Skeletal muscle cell (primary cell): ENCODE measurements at places on chromosomes 4 and X.

DNA sequence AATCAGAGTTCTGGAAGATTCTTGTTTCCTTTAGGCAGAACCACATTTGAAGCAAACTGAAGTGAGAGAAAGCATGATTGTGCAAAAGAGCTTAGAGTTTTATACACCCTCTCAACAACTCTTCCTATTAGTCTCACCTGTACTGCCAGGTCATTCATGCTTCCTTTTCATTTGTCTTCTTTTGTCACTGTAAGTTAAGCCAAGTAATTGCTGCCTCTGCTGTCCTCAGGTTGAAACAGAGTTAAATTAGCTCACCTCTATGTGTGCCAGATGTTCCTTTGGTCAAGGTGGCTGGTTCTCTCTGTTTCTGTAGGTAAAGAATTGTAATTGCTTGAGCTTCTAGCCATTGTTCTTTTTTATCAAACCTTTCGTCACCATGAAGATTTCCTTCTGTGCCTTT is 41.1 kb upstream of the HPGD start:
- no peak for DNase-seq

DNA sequence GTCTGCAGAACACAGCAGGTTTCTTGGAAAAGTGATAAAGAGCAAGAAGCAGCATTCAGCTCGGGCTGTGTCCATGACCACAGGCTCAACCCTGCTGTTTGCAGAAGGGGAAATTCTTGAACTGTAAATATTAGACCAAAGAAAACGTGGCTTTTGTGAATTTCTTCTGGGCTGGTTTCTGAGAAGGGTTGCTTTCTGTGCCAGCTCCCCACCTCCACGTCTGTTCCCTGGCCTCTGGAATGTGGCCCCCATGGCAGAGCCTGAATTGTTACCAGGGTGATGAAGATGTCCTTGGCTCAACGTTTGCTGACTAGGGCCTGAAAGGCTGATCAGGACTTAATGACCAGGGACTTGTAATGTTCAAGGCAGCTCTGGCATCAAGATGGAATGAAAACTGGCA is 116.0 kb downstream of the CPEB2 start:
- DNase-seq = no peak

DNA sequence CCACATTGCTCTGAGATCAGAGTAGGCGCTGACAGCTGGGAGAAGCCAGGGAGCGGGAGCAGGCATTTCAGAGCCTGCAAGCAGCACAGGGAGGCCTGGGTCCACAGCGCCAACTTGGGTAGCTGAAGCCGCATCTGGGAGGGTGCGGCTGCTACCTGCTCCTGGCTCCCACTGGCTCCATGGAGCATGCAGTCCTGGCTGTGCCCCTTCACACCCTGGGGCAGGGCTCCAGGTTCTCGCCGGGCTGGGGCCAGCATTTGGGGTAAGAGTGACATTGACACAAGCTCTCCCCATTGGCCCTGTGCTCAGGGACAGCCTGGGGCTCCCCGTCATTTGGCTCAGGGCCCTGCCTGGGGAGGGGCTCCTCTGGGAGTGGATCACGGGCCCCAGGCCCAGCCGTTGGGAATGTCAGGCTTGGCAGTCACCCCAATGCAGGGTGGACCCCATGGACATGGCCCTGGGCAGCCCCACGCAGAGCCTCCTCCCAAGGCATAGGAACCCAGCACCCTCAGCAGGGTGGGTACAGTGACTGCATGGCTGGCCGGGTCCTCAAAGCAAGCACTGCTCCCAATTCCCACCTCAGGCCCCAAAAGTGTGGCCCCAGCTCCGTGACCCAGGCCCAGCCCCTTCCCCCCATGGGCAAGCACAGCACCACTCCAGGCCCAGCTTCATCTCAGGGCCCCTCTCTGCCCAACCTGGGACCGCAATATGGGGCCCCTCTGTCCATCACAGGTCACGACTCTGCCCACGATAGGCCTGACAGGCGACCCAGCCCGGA is 82.4 kb downstream of the PRDM5 start:
- DNase-seq = no peak

DNA sequence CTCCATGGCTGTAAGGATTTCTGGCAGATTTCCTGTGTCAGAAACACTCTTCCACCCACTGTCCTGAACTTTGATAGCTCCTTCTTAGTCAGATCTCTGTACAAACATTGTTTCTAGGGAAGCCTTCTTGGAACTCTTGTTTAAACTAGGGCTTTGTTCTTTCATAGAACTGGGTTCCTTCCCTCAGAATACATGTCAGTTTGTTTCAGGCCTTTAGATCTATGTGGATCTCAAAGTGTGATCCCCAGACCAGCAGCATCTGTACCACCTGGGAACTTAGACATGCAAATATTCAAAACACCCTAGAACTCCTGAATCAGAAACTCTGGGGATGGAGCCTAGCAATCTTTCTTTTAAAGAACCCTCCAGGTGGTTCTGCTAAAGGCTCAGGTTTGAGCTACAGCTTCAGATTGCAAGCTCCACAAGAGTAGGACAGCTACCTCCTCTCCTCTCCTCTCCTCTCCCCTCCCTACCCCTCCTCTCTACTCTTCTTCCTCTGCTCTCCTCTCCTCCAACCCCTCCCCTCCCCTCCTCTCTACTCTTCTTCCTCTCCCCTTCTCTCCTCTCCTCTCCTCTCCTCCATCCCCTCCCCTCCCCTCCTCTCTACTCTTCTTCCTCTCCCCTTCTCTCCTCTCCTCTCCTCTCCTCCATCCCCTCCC is 12.7 kb downstream of the RASSF6 start:
- no peak for DNase-seq

DNA sequence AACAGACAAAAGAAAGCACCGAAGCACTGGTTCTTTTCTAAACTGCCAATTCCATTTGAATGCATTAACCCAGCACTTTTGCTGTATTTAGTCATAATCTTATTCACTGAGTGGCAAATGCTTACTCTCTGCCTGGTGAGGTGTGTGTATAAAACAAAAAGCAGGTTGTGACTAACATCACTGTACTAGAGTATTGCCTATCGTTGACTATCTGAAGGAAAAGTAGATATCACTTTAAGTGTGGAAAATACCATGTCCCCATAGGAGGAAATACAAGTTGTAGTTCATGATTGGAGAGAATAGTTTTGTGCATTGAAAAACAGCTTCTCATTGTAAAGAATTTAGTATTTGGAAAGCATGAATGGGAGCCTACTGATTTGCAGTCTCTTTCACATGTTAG is 2.7 kb downstream of the PDLIM5 start:
- DNase-seq = no peak

DNA sequence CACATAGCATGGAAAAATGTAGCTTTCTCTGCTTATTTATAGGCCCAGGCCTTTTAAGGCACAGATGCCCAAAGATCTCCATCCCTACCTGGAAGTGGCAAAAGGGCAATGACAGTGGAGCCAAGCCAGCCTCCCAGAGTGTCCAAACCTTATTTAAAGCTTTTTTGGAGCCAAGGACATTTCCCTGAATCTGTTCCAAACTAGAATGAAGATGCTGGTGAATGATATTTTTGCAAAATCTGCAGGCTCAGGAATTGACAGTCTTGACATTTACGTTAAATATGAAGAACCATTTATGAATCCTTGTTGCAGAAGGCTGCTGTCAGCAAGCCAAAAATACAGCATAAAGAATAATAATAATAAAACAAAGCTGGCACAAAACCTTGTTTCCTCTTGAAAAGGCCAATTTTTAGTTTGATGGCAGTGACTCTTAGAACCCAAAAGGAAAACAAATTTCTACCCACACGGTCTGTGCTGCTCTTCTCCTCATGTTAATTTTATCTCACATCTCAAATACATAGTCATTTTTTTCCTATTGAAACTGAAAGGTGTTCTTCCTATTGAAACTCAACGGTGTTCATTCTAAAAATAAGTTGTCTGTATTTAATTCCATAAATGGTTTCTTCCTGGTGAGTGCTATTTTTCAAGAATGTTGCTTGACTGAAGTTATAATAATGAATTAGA is 206.3 kb upstream of the TBL1X start:
- no peak for DNase-seq

- DNase-seq = no peak
Measured at GRCh38 chr4:54094451-54094850, 5.5 kb upstream of the GSX2 start.

DNA sequence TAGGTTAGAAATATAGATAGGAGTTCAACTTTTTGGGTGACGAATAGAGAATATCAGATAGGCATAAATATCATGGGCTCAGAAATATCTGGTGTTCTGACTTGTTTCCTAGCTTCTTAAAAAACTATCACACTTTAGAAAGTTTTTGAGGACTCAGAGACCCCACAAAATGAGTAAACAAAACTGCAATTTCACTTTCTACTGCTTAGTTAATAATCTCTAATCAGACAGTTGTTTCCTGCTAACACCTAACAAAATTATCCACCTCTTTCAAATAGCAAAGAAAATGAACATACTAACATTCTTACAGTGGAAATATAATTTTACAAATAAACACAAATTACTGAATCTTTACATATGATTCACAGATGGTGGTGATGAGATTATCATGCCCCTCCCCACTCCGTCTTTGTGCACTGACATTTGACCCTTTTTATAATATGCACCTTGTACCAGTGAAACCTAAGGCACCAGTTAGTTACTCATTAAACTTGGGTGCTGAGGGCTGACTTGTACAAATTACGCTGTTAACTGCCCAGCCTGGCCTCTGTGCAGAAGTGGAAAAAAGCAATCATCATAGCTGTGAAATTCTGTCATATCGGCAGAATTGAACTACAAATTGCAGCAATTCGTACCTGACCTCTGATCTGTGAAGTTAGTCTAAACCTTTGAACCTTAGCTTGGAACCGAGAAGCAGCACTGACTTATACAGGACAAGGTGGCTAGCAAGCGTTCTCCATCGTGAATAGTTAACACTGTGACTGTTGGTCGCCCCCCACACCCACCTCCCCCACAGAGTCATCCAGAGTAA is 138.7 kb downstream of the CHRNA9 start:
- DNase-seq = no peak

- DNase-seq = no peak
Measured at GRCh38 chr4:11566444-11567022, 137.8 kb upstream of the HS3ST1 start.

DNA sequence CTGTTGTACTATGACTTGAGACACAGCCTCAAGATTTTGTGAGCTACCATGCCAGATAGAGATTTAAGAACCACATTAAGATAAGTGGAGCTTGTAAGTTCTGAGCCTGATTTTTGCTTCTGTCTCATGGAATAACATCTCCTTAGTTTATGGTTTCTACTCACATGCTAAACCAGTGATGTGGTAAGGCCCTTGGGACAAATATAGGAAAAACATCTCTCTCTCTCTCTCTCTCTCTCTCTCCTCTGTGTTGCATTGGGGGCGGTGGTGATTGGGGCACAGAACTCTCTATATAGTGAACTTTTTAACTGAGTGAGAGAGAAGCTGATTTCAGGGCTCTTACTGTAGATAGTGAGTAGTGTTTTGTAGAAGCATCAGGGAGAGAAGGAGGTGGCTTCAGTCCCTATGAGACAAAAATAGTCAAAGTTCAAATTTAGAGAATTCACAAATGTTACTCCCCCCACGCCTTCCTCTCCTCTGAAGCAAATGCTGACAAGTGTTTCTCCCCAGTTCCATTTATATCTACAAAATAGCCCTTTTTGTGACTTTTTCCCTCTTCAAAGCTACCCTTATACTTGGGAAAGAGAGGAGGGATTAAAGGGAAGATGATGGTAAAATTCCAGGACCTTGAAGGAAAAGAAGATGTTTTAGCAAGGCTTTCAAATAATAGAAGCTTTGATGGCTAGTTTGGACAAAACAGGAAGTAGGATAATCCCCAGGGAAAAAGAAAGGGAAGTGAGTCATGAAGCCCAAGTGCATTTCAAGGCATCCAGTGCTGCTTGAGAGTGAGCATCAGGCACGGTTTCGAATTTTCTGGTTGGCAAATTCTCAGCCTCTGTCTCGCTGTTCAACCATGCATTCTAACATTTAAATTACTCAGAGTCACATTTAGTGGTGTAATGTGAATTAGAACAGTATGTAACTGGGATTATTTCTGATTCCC is 134.3 kb upstream of the AP1S2 start:
- peak; percentile 69 for DNase-seq

GRCh38 chrX:39310891-39311290 is 509.6 kb downstream of the MID1IP1 start:
- DNase-seq = no peak

GRCh38 chrX:154444755-154445246 is 860 bp downstream of the FAM50A start:
- DNase-seq = no peak

DNA sequence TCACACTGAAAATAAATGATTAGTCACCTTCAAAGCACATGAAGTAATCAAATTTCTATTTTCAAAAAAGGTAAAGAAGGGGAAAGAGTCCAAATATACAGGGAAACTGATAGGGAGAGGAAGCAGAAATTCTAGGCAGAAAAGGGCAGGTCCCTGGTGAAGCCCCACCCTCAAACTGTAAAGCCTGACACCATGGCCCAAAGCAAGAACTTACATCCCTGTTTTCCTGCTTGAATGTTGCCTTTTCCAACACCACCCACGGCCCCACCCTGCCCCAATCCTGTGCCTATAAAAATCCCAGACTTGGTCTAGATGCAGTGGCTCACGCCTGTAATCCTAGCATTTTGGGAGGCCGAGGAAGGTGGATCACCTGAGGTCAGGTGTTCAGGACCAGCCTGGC is 361.8 kb downstream of the PPP3CA start:
- DNase-seq = no peak

DNA sequence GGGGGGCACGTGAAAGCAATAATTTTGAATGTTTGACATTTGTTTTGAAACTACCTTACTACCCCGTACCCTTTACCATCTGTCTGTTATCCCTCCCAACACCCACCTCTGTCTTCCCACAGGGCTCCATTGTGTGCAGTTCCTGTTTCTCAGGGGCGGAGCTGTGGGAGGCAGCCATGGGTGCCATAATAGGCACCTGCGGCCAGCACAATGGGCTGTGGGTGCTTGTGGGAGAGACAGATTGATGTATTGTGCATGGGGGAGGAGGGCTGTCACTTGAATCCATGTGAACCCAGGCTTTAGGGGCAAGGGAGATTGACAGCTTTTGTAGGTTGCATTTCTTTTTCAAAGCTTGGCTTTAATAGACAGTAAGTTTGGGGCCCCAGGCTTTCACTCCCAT is 122.6 kb upstream of the CXorf66 start:
- no peak for DNase-seq

GRCh38 chr4:121796283-121796682 is 4.8 kb upstream of the EXOSC9 start:
- DNase-seq = no peak

GRCh38 chrX:30949554-30949953 is 60.5 kb upstream of the TAB3 start:
- DNase-seq = no peak

DNA sequence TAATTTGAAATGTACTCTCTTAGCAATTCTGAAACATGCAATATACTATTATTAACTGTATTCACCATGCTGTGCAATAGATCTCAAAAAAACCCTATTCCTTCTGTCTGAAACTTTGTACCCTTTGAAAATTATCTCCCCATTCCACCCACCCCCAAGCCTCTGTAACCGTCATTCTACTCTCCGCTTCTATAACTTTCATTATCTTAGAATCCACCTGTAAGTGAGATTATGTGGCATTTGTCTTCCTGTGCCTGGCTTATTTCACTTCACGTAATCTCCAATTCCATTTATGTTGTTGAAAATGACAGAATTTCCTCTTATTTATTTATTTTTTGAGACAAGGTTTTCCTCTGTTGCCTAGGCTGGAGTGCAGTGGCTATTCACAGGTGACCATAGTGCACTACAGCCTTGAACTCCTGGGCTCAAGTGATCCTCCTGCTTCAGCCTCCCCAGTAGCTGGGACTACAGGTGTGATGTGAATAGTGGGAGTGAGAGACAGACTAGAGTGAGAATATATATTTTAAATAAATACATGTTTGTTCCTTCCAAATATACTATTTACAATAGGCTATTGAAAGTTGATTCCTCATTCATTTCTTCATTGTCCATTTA is 30.5 kb downstream of the VSIG4 start:
- DNase-seq = no peak

- no peak for DNase-seq
Measured at GRCh38 chr4:130545596-130545995, 1449.6 kb downstream of the C4orf33 start.
